ENCODE measurements at places on chromosomes 4 and X.

DNA sequence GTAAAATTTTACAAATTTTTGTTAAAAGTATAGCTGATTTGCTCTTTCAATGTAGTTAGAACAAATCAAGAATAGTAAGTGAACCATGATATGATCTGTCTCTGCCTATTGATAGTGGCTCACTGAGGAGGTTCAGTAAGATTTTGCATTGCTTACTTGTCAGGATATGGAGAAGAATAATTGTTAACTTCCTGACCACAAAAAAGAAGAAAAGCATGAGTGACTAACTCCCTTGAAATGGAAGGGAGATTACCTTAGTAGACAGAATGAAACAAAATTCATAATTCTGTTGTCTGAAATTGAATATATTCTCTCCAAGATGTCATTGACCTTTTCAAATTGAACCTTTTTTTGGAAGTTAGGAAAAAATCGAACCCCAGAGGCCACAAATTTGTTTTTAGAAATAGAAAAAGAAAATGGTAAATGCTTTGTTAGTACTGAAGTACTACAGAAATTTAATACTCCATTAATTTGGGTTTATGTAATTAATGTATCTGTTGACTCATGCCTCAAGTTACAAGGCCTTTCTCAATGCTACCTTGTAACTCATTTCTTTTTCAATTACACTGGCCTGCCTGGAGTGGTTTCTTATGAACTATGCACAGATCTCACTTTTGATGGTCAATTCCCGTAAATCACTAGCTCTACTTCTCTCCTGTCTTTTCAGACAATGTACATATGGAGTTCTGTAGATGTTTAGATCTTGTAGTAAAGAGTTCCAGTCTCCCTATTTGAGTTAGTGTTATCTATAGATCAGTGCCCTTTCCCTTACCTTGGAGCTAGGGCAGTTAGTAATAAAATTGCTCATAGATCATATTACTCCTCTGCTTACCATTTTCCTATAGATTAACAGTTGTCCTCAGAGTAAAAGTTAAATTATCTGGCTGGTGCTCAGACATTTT lies 139.3 kb downstream of the TLL1 start:
- DNase-seq, result no peak

DNA sequence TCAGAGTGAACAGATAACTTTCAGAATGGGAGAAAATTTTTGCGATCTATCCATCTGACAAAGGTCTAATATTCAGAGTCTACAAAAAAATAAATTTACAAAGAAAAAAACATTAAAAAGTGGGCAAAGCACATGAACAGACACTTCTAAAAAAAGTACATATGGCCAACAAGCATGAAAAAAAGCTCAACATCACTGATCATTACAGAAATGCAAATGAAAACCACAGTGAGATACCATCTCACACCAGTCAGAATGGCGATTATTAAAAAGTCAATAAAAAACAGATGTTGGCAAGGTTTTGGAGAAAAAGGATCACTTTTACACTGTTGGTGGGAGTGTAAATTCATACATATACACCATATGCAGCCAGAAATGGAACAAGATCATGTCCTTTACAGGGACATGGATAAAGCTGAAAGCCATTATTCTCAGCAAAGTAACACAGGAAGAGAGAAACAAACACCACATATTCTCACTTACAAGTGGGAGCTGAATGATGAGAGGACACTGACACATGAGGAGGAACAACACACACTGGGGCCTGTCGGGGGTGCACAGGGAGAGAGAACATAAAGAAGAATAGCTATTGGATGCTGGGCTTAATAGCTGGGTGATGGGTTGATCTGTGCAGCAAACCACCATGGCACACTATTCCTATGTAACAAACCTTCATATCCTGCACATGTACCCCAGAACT lies 41.6 kb upstream of the ITM2A start:
- no peak for DNase-seq

DNA sequence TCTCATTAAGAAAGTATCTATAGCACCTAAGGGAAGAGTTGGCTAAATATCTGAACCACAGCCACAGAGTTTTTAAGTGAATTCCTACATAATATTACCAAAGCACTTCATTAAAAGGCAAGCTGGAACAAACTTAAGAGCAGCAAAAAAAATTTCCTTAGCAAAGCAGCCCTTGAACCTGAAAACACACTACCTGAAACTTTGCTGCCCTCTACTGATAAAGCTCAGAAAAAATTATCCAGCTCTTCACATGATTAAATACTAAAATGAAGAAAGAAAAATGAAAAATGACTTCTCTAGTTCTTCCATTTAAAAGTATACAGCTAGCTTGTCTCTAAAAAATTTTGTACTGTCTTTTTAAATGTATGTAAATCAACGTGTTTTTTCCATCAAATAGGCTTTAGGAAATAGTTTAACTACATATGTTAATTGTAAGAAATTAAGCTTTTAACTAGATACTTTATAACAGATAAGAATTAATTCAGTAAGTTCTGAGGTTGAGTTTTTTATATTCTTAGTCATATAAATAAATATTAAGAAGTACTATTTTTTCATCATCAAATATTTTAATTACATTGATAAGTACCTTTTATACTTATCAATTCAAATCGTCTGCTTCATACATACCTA lies 156.1 kb downstream of the STPG2 start:
- no peak for DNase-seq

GRCh38 chrX:28487818-28488217 lies 99.4 kb upstream of the IL1RAPL1 start:
- no peak for DNase-seq

DNA sequence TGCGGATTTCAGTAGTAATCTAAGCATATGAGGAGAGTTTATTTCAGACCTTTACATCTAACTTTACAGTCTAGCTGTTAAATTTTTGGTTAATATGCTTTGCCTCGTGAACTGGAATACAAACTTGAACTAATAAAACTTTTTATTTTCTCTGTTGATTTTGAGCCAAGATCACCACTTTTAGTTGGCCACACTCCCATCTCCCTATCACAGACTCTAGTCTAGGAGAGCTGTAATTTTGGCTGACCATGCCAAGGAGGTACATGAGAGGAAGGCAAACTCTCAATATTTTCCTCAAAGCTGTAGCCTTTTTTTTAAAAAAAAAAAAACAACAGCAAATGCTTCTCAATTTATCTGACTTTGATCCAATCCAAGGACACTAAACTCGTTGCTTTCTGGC lies 597.5 kb upstream of the PCDH7 start:
- no peak for DNase-seq

DNA sequence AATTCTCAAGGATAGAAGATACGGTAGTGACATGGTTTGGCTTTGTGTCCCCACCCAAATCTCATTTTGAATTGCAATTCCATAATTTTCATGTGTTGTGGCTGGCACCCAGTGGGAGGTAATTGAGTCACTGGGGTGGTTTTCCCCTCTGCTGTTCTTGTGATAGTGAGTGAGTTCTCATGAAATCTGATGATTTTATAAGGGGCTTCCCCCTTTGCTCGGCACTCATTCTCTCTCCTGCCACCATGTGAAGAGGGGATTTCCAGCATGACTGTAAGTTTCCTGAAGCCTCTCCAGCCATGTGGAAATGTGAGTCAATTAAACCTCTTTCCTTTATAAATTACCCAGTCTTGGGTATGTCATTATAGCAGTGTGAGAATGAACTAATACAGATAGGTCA lies 8.5 kb upstream of the SPANXN4 start:
- DNase-seq, result no peak

DNA sequence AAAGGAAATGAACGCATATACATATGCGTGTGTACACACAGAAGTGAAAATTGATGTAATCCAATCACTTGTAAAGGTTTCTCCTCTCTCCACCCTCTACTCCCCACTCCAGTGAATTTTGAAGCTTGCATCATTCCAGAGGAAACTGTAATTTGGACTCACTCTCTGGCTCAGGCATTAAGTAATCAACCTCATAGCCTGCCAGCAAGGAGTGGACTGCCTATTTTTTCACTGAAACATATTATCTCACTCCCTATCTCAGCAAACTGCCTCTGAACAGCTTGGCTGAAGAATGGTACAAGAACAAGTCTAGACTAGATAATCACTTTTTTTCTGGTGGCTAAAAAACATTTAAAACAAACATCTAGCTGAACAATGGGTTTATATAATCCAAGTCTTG lies 124.2 kb downstream of the C4orf51 start:
- no peak for DNase-seq

DNA sequence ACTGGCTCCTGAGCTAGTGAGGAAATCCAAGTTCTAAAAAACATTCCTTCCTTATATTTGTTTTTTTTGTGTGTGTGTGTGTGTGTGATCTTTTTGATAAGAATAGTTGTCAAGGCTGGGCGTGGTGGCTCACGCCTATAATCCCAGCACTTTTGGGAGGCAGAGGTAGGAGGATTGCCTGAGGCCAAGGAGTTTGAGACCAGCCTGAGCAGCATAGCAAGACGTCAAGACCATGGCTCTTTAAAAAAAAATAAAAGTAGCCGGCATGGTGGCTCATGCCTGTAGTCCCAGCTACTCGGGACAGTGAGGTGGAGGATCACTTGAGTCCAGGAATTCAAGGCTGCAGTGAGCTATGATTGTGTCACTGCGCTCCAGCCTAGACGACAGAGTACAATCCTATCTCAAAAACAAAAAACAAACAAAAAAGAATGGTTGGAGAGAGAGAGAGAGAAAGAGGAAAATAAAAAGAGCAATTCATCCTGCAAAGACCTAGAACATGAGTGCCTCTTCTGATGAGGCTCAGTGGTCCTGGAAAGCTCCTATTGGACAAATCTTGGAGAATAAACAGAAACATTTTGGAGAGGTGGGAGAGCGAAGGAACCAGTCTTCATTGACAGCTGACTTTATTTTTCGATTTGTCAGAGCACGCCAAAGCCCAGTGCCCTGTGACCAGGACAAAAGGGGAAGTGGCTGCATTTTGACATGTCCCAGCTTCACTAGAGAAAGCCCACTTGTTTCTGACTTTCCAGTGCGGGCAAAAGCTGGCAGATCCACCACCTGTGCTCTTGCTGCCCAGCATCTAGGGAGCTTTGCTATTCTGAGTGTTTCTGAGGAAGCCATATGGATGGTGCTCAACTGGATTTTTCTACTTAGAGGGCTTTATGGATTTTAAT lies 244.7 kb downstream of the PALLD start:
- no peak for DNase-seq

Measured in NCI-H2081 treated with DMSO at 0.1 percent for 48 hours (cell line).